ENCODE measurements at places on chromosomes 13 and 19.
A peak's percentile ranks its signal among the peaks of the same experiment; 100 is the strongest.

- DNase-seq, result peak; percentile 91
Observed at GRCh38 chr13:102800145-102801041, 1.5 kb downstream of the BIVM start.

- DNase-seq, result no peak
Observed at GRCh38 chr19:28051047-28051446, 1161.9 kb downstream of the UQCRFS1 start.

- DNase-seq, result peak; percentile 80
Observed at GRCh38 chr19:41548954-41549688, 26.8 kb upstream of the CEACAM21 start.

DNA sequence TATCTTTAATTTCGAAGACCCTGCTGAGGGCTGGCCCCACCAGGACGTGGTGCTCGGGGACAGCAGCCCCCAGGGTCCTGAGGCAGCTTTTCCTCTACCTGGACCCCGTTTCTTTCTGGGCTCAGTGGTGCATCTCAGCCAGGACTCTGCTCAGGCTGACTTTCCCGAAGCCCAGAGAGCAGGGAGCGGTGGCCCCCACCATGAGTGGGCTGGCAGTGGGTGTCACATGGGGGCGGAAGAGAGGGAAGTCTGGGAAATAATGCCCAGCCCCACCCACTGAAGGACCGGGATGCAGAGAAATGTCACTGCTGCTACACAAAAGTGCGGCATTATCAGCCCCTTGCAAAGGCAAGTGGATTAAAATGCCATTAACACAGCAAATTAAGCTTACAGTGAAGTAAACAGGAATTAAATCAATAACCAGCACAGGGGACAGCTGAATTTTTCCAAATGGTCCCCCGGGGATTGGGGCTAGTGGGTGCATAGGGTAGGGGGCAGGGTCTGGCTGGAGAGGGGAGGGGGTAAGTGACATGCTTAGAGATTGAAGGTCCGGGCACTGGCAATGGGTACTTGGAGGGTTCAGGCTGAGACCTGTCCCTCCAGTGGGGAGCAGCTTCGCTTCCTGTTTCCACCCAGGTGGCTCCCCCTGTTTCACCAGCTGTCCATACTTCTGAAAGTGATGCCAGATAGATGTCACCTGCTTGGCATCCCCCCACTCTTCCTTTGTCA lies 177.3 kb downstream of the URI1 start:
- DNase-seq, result no peak

- no peak for DNase-seq
Observed at GRCh38 chr13:51928231-51928630, 66.5 kb downstream of the CCDC70 start.

DNA sequence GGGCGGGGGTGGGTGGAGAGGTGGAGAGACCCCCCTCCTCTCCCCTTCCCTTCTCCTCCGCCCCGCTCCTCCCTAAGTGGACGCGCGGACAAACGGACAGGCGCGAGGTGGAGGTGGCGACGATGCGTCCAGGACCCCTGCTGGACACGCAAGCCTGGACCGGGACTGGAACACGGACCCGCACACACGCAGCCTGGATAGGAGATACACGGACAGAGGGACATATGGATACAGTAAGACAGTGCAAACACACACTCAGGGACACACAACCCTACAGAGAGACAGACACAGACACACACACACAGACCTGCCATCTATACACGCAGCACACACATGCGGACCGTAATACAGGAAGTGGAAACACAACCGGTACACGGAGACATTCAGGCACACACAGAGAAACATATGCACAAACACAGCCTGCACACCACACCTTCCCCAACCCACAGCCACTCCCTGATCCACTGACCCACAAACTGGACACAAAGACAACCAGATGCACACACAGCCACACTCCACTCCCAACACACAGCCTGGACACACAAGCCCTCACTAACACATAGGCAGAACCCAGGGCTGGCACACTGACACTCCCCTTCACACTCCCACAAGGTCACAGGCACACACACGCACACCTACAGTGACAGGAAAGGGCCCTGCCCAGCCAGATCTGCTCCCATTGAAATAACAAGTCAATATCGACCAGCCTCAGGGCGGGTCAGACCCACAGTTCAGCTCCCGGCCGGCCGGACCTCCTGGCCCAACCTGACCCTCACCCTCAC lies 696 bp upstream of the ERFL start:
- DNase-seq, result peak; percentile 60

DNA sequence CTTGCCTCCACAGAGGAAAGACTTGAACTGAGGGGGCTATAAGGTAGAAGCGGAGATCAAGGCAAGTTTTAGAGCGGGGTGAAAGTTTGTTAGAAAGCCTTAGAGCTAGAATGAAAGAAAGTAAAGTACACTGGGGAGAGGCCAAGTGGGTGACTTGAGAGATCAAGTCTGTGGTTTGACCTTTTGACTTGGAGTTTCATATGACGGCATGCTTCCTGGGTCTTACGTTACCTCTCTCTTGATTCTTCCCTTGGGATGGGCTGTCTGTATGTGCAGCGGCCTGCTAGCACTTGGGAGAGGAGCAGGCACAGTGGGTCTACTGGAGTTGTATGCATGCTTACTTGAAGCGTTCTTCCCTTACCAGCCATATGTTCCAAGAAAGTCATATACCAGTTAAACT lies 1768.5 kb downstream of the PCDH9 start:
- DNase-seq, result no peak

DNA sequence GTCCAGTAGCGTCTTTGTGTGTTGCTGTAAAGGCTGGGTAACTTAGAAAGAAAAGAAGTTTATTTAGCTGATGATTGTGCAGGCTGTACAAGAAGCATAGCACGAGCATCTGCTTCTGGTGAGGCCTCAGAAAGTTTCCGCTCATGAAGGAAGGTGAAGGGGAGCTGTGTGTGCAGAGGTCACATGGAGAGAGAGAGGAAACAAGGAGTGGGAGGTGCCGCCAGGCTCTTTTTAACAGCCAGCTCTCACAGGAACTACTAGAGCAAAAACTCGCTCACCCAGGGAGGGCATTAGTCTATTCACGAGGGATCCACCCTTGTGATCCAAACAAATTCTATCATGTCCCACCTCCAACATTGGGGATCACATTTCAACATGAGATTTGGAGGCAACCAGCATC lies 99.8 kb downstream of the GPR12 start:
- DNase-seq, result no peak

GRCh38 chr13:96511587-96511986 lies 421.7 kb downstream of the HS6ST3 start:
- no peak for DNase-seq

GRCh38 chr13:22428188-22428828 lies 752.5 kb upstream of the SGCG start:
- DNase-seq, result no peak

- no peak for DNase-seq
Observed at GRCh38 chr13:100511466-100511865, 77.1 kb downstream of the GGACT start.

GRCh38 chr19:5447700-5448311 lies 7.4 kb upstream of the ZNRF4 start:
- DNase-seq, result no peak

GRCh38 chr19:609004-609346 lies 19.3 kb downstream of the HCN2 start:
- no peak for DNase-seq

All from activated T-cell treated with anti-CD3 and anti-CD28 coated beads, Interleukin-2, amount 50 U/mL, for 48 hours (primary cell).